ENCODE measurements at places on chromosomes 3 and 15.

DNA sequence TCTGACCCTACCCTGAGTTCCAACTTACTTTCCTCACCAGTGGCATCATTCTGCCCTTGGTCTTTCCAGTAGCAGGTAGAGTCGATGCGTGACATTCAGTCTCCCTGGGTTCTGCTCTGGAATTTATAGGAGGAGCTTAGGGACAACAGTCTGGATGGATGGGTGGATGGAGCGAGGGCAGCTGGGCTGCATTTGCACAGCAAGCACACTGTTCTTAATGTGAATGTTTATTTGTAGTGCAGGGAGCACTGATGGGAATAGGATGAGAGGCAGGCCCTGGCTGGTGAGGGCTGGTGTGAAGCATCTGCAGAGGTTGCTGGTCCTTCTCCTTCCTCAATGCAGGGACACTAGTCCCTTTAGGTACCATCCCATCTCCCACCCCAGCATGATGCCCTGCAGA, 176.2 kb downstream of the EPHB1 start:
- DNase-seq = no peak

DNA sequence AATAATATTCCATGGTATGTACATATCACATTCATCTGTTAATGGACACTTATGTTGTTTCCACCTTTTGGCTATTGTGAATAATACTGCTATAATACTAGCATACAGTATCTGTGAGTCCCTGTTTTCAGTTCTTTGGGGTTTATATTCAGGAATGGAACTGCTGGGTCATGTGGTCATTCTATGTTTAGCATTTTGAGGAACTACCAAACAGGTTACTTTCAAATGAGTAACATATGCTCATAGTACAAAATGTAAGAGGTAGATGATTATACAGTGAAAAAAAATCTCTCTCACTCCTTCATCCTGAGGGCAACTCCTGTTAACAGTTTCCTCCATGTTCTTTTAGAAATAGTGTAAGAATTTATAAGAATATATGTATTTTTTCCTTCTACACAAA, 162.2 kb downstream of the PLD1 start:
- DNase-seq = no peak

- no peak for DNase-seq
These were observed 331.4 kb upstream of the CCDC54 start for GRCh38 chr3:107045791-107046190.

GRCh38 chr15:99050328-99050980, 42.9 kb upstream of the PGPEP1L start:
- no peak for DNase-seq

DNA sequence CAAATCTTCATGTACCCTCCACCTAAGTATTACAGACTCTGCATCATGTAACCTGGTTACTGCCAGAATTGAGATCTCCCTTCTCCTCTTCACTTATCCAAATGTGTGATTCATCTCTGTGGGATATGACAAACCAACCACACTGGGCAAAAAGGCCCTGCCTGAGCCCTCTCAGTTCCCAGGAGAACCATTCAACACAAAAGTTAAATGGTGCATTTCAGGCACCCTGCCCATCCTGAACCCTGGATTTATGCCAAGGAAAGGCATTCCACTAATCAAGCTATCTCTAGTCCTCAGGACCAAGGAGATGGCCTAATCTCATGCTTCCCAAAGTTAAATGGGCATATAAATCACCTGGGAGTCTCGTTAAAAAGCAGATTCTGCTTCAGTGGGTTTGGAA, 108.5 kb downstream of the TNIK start:
- no peak for DNase-seq

GRCh38 chr15:76418352-76419140, 82.0 kb downstream of the ISL2 start:
- DNase-seq = no peak

GRCh38 chr3:58994746-58995330, 55.0 kb downstream of the CFAP20DC start:
- no peak for DNase-seq

GRCh38 chr15:95485367-95485766, 845.1 kb upstream of the NR2F2 start:
- no peak for DNase-seq

DNA sequence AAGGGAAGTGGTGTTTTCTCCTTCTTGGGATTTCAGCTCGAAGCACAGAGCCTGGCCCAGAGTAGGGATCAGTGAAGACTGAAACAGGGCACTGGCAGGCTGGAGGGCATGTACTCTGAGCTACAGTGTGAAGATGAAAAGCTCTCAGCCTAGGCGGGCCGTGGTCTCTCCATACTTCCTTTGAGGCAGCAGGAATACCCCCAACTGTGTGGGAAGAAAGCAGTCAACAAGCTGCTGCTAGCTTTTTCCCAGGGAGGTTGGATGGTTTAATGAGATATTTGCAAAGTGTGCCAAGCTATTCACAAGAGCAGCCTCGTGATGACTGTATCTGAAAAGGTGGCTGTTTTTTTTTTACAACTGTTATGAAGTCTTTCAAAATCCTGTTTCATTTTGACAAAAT, 47.2 kb downstream of the NMNAT3 start:
- no peak for DNase-seq

- DNase-seq = no peak
These were observed 7.8 kb upstream of the FAM174B start for GRCh38 chr15:92663250-92663951.

- no peak for DNase-seq
These were observed 2.0 kb upstream of the CLDN16 start for GRCh38 chr3:190385731-190386688.

GRCh38 chr3:37753428-37753827, 108.3 kb upstream of the CTDSPL start:
- no peak for DNase-seq

GRCh38 chr3:110414855-110415254, 656.8 kb upstream of the NECTIN3 start:
- DNase-seq = no peak

DNA sequence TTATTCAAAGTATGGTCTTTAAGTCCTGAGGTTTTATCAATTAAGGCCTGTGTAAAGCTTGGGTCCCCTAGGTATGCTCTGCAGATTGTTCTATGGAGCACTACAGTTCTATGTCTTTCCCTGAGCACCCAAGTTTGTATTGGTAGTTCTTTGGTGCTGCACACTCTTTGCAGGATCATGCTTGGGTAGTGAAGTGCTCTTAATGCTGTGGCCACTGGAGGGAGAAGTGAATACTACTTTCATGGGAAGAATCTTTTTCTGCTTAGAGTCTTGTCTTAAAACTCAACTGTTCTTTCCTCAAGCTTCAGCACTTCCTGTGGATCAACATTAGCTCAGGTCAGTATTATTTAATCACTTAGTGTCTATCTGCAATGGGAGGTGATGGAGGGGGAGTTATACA, 93.6 kb upstream of the CFAP20DC start:
- DNase-seq = no peak

GRCh38 chr3:19392150-19392549, 243.8 kb downstream of the KCNH8 start:
- DNase-seq = no peak

GRCh38 chr3:121111914-121112612, 204.1 kb downstream of the STXBP5L start:
- DNase-seq = no peak

DNA sequence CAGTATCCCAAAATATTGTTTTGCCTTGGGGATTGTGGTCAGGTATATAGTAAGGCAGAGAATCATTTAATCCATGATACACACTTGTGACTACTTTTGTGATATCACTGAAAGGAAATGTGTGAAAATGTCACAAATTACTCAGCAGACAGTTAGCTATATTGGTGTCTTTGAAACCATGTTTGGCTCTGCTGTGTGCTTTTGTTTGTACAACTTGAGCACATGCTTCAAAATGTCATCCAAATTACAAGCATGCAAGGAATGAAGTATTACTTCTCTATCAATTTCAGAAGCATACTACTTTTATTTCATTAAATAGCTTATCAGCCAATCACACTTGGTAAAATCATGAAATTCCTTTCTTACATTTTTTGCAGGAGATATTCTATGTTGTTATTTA, 619.0 kb upstream of the AGTR1 start:
- no peak for DNase-seq

DNA sequence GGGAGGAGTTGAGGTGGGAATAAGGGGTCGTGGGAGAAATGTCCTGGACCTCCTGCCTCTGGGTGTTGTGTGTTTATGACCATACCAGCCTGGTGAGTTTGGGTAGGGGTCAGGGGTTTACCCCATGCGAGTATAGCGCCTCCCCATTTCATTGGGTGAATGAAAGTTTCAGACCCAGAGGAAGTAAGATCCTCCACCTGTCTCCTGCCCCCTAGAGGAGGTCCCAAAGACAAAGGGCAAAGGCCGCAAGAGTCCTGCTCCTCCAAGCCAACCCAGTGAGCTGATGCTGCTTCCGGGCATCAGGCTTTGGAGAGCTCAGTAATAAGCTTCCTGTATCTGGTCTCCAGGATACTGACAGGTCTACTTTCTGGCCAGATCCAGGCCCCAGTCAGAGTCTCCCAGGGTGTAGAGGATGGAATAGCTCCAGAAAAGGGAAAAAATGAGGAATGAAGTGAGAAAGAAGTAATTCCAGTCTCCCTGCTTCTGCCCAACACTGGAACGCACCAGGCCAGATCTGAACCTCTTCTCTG, 6.4 kb upstream of the TBC1D21 start:
- no peak for DNase-seq

DNA sequence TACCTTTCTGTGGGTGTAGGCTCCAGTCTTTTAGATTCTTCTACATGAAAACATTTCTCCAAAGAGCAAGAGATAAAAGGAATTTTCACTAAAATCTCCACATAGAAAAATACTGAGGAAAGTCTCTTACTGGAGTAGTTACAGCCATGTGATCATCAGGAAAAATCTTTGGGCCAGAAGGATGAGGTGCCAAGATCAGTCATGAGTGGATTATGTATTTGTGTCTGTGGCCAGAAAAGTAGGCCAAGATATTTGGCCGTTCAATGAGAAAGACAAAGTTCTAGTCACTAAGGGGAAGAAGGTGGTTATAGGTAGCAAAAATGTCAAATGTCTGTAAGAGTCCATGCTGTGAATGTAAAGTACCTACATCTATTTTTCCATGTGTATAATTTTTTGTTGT, 339.3 kb downstream of the NSUN3 start:
- no peak for DNase-seq

- DNase-seq = no peak
These were observed 42.2 kb upstream of the PPARG start for GRCh38 chr3:12246497-12247163.

DNA sequence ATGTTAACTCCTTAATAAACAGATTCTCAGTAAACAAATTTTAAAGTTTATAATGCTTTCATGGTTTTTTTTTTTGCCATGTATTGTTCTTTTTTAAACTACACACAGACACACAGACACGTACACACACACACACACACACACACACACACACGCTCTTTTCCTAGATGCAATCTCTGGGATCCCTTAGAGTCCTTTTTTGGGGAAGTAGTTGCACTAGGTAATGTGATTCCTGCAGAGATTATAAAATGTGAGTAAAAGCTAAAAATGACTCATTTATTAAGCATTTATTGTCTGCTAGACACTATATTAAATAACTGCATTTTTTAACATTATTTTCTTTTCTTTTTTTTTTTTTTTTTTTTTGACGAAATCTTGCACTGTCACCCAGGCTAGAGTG, 19.9 kb downstream of the NDUFB5 start:
- DNase-seq = no peak

- DNase-seq = no peak
These were observed 46.9 kb upstream of the GADL1 start for GRCh38 chr3:30941342-30941741.

DNA sequence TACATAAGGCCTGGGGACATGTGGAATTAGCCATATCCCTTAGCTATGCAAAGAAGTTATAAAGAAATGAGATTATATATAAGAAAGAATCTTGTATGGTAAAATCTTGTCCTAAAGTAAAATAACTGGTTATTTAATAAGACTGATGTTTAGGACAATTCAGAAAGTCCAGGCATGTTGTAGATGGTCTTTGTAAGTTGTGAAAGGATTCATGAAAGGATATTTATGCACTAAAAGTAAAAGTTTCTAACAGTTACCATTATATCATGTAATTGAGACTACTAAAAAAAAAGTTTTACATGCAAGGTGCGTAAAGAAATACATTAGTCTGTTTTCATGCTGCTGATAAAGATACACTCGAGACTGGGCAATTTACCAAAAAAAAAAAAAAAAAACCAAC, 146.3 kb downstream of the FMN1 start:
- no peak for DNase-seq

DNA sequence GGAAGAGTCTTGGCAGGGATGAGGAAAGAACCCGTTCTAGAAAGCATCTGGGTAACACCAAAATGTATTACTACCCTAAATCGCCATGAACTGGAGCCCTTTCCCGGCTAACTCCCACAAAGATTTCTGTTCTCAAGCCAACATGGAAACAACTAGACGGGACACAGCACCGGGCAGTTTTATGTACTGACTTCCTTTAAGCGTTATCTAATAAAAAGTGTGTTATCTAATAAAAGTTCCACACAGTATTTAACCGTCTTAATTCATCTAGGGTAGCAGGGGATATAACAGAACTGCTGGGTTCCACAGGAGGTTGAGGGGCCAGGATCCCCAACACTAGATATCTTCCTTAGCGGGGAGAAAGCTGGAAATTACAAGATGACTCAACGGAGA, 347 bp upstream of the C3orf62 start:
- no peak for DNase-seq

DNA sequence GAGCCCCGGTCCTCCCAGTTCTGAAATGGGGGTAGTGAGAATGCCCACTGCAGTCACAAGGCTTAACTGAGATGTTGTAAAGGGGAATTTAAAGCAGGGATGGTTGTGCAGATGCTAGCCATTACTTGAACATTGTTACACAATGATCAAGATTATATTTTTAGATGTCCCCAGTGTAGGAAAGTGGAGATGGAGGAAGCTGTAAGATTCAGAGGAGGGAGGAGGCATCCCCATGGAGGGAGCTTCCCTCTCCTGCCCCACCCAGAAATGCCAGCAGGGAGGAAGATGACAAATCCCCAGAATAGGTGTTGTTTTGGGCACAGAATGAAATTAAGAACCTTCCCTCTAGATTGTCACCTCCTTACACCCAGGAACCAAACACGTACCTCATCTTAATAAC, 46.1 kb downstream of the EFCAB12 start:
- DNase-seq = no peak

GRCh38 chr15:80118956-80119355, 33.8 kb upstream of the FAH start:
- no peak for DNase-seq

DNA sequence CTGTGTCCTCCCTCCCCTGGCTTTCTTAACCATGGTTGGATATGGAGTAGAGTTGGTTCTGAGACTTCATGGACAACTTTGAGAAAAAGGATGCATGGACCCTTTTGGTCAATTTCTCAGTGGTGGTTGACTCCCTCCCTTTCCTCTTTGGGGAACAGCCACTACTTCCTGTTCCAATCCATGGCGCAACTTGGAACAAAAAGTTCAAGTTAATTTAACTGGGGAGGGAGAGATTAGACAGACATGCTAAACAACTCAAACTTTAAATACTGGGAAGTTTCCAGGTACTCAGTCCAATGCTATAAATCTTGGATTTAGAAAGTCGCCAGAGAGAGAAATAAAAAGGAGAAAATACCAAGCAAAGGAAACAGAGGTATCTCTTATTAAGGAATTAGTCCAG, 202.2 kb downstream of the PDZRN3 start:
- DNase-seq = no peak
